ENCODE measurements at places on chromosomes 3 and 15. TPM values are rescaled to one million over a fixed set of nuclear protein-coding genes. Genes with fewer than 3 reads are reported as not detected.
A peak's percentile ranks its signal among the peaks of the same experiment; 100 is the strongest.

- DNase-seq, result no peak
Observed at GRCh38 chr3:64612916-64613526, 74.8 kb downstream of the ADAMTS9 start.

DNA sequence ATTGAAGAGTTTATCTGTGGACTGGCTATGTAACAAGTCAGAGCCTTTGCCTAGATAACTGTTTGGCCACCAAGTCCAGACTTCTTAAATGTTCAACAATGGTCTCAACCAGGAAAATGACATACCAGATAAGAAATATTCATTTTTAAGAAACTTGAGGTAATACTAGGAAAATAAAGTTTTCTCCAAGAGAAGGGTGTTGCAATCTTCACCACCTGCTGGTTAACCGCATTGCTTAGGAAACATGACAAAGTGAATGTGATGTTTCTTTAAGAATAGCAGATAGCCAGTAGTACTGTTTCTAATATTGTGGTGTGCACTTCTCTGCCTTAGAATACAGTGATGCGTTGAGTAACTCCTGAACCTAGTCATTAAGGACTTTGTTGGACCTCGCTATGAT is 321.5 kb upstream of the CADM2 start:
- DNase-seq, result no peak

DNA sequence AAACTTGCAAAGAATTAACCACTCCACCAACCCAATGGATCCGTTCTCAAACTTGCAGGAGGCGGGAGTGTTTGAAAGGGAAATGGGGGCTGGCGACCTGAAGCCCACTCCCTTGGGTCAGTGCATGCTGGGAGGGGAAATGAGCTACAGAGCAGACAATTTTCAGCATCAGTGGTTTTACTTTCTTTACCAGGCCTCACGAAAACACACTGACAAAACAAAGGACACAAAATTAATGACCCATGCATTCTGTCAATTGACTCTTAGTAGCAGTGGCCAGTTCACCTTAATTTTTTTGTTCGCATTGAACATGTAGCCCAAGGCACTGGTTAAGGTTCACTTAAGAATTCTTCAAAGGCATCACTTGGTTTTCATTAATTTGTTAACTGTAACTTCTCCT is 413.5 kb downstream of the MECOM start:
- DNase-seq, result no peak

- DNase-seq, result no peak
Observed at GRCh38 chr3:71628522-71628921, 45.0 kb upstream of the FOXP1 start.

GRCh38 chr15:70902107-70902506 is 9.5 kb downstream of the LRRC49 start:
- no peak for DNase-seq

DNA sequence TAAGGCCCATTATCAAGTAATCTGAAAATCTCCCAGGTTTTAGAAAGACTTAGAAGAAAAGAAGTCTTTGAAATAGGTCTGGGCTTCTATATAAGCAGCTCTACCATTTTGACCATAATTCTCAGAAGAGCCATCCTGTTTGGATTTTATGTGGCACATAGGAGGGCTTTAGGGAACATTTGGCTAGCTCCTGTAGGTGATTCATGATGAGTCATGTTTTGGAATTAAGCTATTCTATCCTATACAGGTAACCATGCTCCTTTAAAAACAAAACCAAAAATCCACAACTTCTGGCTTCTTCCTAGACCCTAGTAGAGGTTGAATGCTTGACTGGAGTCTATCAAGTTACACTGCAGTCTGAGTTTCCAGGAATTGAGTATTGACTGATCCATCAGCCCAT is 8.9 kb downstream of the SST start:
- no peak for DNase-seq

Gene EPM2AIP1
- total RNA-seq, result 46.3 TPM

DNA sequence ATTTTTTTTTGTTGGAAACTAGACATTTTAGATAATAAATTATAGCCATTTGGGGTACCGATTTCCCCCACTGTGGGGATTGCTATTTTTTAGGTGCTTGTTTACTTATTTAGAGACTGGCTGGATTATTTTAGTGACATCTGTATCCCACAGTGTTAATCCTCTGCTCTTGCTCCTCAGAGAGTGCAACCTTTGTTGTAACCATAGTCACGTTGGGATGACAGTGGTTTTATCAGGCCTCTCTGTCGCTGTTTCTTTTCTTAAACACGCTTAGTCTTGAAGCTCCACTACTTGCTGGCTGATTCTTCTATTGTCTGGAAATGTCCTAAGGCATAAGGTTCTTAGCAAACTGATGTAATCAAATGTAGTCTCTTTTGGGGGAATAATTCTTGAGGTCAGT is 451.6 kb upstream of the SEMA6D start:
- DNase-seq, result no peak

- DNase-seq, result no peak
Observed at GRCh38 chr15:88269356-88270062, 13.0 kb upstream of the NTRK3 start.

GRCh38 chr3:106290304-106290997 is 421.6 kb upstream of the CBLB start:
- no peak for DNase-seq

Gene SRGAP3
- total RNA-seq, result 2.2 TPM

Gene MON1A
- 9.5 TPM for total RNA-seq

DNA sequence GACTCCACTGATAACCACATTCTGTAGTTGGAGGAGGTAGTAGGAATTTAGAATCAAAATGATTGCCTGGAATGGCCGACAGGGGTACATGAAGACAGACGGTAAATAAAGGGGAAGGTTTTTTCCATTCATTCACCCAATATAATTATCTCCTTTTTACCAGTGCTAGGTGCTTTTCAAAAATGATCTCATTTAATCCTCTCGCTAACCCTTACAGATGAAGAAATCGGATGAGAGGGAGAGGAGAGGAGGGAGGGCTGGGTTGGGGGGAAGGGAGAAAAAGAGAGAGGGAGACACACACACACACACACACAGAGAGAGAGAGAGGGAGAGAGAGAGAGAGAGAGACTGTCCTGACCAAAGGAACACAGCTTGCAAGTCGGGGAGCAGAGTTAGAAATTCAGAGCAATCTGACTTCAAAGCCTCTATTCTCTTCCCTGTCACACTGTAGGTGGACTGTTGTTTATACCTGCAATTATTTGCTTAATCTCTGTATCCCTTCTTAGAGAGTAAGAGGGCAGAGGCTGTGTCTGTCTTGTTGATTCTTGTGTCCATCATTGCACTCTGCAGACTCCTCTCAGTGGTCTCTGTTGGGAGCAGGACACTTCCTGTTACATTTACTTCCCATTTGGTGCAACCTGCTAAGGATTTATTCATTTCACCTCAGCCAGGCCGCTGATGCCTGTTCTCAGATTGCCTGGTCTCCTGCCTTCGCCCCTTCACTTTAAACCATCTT is 18.7 kb upstream of the PAQR9 start:
- DNase-seq, result no peak

Gene CCNB2
- total RNA-seq, result not detected

DNA sequence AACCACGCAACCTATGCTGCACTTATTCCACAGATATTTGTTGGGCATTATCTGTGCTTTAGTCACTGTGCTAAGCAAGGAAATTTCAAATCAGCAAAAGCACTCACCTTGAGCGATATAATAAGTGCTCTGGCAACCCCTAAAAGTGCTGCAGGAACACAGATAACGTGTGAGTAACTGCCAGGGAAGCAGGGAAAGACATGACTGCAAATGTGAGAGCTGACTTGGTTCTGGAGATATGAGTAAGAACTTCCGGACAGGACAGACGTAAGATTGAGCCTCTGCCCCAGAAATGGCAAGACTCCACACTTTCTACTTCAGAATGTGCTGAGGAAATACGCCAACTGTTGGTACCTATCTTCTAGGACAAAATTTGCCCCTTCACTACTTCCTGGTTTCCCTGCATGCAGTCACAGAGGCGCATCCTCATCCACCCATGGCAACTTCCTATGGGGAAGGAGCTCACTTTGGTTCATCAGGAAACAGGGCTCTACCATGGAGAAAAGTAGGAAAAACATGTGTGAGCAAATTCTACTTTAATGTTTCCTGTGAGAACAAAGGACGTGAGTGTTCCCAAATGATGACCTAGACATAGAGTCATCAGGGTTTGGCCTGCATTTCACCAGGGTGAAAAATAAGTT is 41.7 kb downstream of the AQP9 start:
- no peak for DNase-seq

Gene EMC7
- total RNA-seq, result 38.3 TPM

Gene SLC35A5
- total RNA-seq, result 26.6 TPM

Gene SLCO2A1
- not detected for total RNA-seq

GRCh38 chr3:129278966-129279906 is 566 bp downstream of the HMCES start:
- peak; percentile 54 for DNase-seq

DNA sequence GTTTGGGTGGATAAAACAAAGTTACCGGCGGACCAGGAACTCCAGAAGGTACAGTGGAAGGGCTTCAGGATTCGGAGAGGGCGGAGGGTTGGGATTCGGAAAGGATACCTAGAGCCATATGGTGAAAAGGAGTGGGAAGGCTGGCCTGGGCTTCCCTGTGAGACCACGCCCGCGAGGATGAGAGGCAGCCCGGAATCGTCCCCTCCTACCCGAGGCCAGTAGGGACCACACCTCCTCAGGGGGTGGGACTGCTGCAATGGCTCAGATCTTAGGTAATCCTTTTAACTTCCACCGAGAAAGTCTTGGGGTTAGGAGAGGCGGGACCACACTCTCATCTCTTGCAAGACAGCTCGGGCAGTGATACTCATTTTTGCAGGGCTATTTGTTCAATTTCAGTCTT is 511.3 kb downstream of the OCA2 start:
- no peak for DNase-seq

- no peak for DNase-seq
Observed at GRCh38 chr3:3665961-3666640, 133.1 kb upstream of the LRRN1 start.

Gene HHATL
- total RNA-seq, result not detected

GRCh38 chr3:129837065-129837642 is 56.4 kb downstream of the TMCC1 start:
- no peak for DNase-seq

DNA sequence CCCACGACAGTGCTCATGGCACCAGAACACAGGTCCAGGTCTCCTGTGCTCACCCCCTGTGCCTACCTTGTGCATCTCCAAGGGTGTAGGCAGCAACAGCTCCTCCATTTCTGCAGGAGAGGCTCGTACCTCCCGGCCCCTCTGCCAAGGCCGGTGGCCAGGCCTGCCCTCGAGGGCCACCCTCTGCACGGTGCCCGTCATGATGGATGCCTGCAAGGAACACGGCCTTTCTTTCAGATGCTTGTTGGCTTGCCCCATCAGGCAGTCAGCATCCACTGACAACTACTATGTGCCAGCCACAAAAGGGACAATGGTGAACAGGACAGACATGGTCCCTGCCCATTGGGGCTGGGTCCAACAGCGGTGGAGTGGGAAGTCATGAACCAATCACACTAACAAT is 43.8 kb downstream of the GRIP2 start:
- no peak for DNase-seq

DNA sequence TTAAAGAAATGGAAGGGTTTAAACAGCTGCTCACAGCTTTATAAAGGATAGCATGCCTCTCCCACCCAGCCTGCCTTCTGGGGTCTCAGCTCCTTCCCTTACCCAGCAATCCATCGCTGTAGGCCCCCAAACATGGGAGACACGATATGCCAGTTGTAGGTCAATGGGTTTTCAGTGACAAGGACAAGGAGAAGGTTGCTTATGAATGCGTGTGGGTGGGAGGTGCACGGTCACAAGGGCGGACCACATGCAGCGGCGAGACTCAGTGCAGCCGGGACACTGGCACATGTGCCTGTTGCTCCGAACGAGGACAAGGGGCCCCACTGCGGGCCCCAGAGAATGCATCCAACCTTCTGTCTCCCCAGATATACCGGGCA is 67.0 kb downstream of the MGLL start:
- no peak for DNase-seq

Gene FSIP1
- total RNA-seq, result 1.1 TPM

DNA sequence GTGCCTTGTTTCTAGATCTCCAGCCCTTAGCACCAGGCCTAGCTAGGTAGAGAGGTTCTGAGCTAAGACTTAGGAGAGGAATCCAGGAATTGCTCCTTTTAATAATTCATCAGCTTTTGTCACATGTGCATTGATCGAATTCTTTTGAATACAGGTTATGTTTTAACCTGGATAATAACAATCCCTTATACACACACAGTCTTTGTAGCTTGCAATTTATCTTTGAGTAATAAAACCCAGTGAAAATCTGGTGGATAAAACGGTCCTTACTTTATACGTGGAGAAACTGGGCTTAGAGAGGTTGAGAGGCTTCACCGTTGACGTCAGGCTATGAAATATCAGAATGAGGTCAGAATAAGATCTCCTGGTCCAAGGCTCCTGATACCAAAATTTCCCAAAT is 7.2 kb upstream of the SCN10A start:
- no peak for DNase-seq

Gene CLDND1
- 421 TPM for total RNA-seq

DNA sequence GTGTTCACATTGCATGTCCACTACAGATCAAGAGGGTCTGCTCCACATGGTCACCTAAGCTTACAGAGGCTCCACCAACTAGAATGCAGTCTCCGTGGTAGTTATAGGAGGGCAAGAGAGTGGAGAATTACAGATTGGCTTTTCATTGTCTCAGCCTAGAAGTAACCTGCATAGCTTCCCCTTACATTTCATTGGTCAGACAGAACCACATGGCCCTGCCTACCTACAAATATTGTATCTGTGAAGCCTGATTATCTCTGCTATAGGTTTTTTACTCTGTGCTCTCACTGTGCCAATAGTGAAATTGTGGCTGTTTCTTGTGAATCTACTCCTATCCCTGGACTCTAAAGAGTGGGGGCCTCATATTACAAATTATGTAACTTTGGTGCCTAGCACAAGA is 2.5 kb upstream of the TLNRD1 start:
- DNase-seq, result no peak

GRCh38 chr3:176147251-176147650 is 1050.0 kb downstream of the TBL1XR1 start:
- DNase-seq, result no peak

Gene MCTP2
- 18.3 TPM for total RNA-seq

GRCh38 chr3:49901366-49902339 is 2.0 kb downstream of the MST1R start:
- DNase-seq, result no peak

Gene HES1
- not detected for total RNA-seq

- no peak for DNase-seq
Observed at GRCh38 chr3:150373234-150373875, 34.7 kb upstream of the TSC22D2 start.

Measured in CD4-positive, alpha-beta memory T cell (primary cell).